ENCODE measurements at places on chromosomes 4 and X.

- no peak for DNase-seq
Observed at GRCh38 chr4:146165840-146166239, 9.7 kb upstream of the LSM6 start.

- DNase-seq: no peak
Observed at GRCh38 chrX:74613370-74614092, 893 bp downstream of the RLIM start.

GRCh38 chrX:63128509-63128908 lies 222.6 kb downstream of the SPIN4 start:
- DNase-seq: no peak

- DNase-seq: no peak
Observed at GRCh38 chr4:105092356-105092755, 54.3 kb upstream of the TET2 start.

- no peak for DNase-seq
Observed at GRCh38 chr4:145840162-145840768, 98.4 kb downstream of the ZNF827 start.

DNA sequence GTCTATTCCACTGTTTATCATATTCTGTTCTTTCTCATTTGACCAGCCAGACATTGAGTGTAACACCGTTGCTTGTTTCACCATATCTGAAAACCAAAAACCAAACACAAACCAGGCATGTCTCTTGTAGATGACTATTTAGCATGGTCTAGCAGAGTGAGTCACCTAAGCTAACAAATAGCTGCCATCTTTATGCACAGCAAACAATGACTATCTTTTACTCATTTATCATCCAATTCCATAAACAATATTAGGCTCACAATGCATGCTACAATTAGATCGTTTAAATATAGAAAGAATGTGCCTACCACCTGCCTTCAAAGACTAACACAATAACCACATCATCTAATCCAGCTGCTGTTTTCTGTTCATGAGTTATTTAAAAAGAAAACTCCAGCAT lies 495.4 kb downstream of the PCDH19 start:
- DNase-seq: no peak

- peak; percentile 22 for DNase-seq
Observed at GRCh38 chrX:107721318-107721717, 54.3 kb downstream of the TSC22D3 start.

- peak; percentile 68 for DNase-seq
Observed at GRCh38 chr4:40055511-40055862, 1.2 kb upstream of the N4BP2 start.

DNA sequence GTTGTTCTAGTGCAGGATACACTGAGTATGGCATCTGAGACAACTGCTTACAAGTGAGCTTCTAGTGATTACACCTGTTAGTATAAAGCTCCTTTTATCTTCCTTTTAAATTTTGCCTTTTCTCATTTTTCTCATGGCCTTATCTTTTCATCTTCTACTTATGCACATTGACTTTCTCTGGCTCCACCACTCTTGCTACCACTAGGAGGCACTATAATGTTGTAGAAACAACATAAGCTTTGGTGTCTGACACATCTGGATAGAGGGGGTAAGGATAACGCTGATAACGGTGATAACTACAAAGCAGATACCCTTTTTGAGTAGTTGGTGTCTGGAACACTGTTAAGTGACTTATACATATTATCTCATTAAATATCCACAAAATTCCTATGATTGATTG lies 187.4 kb upstream of the TEX13C start:
- no peak for DNase-seq

DNA sequence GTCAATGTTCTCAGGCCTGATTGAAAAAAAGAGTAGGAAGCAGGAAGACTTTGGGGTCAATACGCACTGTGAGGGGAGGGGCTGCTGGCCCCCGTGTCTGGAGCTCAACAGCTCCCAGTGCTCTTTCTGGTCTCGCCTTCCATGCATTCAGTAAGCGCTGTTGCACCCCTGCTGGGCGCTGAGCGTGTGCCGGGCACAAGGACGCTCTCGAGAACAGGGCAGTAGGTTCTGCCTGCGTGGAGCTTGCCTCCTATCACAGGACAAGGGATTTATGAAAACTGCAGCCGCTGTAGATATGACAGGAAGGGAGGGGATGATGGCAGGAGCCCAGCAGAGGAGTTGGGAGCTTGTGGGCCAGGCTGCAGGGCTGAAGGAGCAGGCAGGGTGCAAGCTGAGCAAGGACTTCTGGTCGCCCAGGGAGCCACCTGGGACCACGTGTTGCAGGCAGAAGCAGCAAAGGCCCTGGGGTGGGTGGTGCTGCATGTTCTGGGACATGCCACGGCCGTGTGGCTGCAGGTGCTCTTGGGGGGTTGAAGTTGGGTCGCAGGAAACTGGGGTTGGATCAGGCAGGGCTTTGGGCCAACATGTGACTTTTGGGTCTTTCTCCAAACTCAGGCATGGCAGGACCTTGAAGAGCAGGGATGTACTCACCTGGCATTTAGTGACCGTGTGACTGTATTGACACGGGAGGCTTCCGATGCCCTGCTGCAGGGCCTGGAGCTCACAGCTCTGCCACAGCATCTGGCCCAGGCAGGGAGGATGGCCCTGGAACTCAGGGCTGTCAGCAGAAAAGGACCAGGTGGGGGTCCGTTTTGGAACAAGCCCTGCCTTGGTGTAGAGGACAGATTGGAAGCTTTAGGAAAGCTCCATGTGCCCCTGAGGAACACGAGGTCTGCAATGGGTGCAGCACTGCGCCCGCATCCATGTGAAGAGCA lies 97.9 kb downstream of the CPZ start:
- no peak for DNase-seq

DNA sequence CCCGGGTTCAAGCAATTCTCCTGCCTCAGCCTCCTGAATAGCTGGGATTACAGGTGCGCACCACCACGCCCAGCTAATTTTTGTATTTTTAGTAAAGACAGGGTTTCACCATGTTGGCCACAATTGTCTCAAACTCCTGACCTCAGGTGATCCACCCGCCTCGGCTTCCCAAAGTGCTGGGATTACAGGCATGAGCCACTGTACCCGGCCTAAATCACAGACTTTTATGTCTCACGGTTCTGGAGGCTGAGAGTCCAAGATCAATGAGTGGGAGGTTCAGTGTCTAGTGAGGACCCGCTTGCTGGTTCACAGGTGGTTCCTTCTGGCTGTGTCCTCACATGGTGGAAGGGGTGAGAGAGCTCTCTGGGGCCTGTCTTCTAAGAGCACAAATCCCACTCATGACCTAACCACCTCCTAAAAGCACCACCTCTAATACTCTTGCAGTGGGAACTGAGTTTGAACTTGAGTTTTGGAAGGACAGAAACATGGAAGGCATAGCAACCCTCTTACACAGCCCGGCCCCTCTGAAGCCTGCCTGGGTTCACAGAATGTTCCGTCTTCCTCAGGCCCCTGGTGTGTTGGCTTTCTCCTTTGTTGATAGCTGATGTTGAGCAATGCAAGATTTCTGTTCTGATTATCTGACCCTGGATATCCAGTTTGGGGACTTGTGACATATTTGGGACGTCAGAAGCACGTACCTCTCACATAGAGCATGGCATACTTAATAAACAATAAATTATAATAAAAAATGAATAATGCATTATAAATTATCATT lies 1.9 kb upstream of the AKAP17A start:
- DNase-seq: no peak

DNA sequence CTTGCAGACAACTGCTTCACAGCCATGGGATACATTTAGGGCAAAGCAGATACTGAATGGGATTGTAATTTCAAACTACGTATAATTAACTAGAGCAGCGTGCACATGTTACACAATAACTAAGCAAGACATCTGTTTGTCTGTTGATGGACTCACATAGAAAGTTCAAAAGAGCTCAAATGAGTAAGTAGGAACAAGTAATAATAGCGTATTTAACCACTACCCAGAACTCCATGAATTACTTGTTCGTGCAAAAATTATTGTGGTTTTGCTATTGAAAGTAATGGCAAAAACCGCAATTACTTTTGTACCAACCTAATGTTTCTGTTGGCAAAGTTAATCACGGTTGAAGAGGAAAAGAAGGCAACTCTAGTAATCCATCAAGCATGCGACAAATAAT lies 825.4 kb downstream of the PCDH18 start:
- no peak for DNase-seq

GRCh38 chr4:101954975-101955678 lies 164.6 kb downstream of the BANK1 start:
- DNase-seq: no peak

GRCh38 chr4:160795216-160795615 lies 1368.6 kb downstream of the FSTL5 start:
- no peak for DNase-seq

DNA sequence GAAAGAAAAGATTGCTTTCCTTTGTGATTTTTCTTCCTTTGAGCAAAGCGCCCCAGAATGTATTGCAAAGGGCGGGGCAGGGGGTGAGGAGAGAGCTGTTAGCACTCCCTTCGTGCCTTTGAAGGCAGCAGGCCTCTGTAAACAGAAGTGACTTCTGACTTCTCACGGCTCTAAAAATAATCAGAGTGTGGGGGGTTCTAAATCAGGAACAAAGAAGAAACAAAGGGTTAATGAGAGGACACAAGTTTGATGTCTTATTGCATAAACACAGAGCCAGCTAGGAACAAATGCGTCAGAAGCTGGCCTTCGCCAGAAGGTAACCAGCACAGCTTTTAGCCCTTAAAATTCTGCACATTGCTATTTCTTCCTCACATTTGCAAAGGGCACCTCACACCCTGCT lies 626.2 kb downstream of the MID1IP1 start:
- no peak for DNase-seq

- DNase-seq: no peak
Observed at GRCh38 chrX:50093625-50094024, 107.2 kb downstream of the AKAP4 start.

DNA sequence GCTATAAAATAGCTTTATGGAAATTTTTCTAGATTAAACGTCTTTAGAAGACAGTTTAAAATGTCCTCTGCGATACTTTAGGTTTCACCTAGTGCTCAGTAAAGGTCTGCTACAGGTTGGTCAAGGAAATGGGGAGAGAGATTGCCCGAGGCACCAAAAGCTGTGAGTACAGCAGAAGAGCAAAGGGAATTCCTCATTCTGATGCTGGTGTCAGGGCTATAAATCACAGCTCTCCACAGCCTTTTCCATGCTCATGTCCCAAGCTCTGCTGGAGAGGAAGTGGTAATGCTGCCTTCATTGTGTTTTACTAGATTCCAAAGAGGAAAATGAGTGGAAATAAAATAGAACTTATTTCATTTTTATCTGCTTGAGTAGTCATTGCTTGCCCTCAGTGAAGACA lies 2060.4 kb downstream of the ARAP2 start:
- DNase-seq: no peak

DNA sequence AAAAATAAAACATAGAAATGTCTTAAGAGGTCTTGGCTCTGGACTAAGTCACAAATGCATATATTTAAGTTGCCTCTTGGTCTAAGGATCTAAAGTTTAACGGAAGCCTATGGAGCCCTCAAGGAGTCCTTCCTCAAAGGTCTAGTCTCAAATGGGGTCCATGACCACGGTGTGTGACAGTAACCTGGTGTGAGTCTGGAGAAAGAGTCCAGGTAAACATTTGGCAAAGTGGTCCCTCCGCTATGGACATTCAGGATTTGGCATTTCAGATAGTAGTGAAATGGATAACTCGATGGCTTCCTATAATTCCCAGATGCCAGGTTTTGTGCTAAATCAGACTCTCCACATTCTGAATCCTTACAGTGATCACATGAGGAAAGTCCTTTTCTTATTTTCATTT lies 44.2 kb downstream of the RHOH start:
- DNase-seq: no peak

DNA sequence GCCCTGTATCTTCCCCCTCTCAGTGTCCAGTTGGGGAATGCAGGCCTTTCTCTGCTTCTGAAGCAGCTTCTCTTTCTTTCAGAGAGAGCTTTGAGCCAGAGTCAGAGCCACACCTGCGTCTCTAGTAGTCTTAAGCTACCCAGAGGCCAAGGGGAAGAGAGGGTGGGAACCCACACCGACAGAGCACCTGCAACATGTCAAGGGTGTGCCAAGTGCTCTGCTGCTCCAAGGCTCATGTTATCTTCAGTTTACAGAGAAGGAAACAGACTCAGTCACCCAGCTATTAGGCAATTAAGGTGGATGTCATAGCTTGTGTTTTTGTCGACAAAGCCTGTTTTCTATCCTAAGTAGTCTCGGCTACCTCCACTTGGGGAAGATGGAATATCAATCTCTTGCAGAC lies 22.7 kb upstream of the RNF212 start:
- DNase-seq: no peak

DNA sequence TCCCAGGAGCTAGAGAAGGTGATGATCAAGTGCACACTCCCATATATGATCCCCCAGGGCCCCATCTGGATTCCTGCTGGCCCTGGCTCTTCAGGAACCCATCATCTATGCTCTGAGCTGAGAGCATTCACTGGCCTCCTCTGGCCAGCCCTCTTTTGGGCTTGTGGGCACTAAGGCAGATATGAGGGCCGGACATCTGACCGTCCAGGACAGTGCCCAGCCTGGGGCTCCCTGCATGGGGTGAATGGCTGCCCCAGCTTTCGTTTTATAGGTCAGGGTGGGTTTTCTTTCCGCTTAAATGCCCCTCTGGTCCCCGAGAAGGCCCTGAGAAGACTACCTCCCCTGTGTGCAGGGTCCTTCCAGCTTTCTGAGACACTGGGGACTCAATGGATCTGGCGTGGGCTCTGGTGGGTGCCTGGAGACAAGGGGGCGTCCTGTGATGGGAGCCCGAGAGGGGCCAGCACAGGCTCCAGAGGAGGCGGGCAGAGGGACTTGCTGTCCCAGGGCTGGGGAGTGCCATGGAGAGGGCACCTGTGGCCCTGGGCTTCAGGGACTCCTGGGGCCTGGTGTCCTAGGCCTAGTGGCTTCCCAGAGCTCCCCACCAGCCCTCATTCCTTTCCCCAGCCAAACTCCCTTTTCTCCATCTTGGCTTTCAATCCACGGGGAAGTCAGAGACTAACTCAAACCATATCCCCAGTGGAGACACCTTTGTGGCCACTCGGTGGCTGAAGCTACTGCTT lies 39.5 kb upstream of the GRPEL1 start:
- no peak for DNase-seq

- DNase-seq: no peak
Observed at GRCh38 chr4:27148211-27148895, 287.7 kb downstream of the STIM2 start.

- no peak for DNase-seq
Observed at GRCh38 chr4:76623217-76624045, 188.4 kb downstream of the SHROOM3 start.

GRCh38 chr4:143375326-143376073 lies 38.8 kb downstream of the GAB1 start:
- DNase-seq: peak; percentile 21

- DNase-seq: peak; percentile 30
Observed at GRCh38 chr4:147707892-147708672, 23.8 kb upstream of the ARHGAP10 start.

DNA sequence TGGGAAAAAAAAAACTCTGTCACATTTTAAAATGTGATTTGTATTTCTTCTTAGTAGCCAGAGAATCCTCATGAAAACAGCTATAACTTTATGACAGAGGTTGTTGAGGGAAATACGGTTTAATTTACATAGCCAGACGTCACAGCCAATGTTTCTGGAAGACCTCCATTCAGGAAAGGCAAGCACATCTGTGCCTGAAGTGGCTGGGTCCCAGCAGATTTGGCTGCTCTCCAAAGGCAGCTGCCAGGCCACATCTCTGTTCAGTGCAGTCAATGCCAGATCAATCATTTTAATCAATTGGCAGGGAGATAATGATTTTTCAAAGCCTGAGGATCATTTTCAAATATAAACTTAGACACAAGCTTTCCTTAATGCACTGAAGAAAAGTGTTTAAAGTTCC lies 86.5 kb upstream of the ZIC3 start:
- DNase-seq: no peak

Data from CD4-positive, alpha-beta T cell treated with Interferon gamma for 1 hour (primary cell).